ENCODE measurements at places on chromosomes 2 and 18. TPM values are rescaled to one million over a fixed set of nuclear protein-coding genes. Genes with fewer than 3 reads are reported as not detected.
A peak's percentile ranks its signal among the peaks of the same experiment; 100 is the strongest.

FAP gene
- not detected for total RNA-seq

GRCh38 chr2:159617646-159618045 lies 1.3 kb upstream of the BAZ2B start:
- H3K4me1 ChIP-seq: peaks cover 10% of the 10 kb centered on the region
- H3K27ac ChIP-seq: no peak overlapping the region
- H3K4me3 ChIP-seq: no peak overlapping the region
- no peak for DNase-seq

- H3K4me3 ChIP-seq: no peak overlapping the region
- no peaks in the 10 kb centered on the region for H3K27me3 ChIP-seq
- no peaks in the 10 kb centered on the region for H3K4me1 ChIP-seq
- DNase-seq: peak; percentile 43
These were observed 25.3 kb downstream of the LCLAT1 start for GRCh38 chr2:30472326-30472725.

VWC2L gene
- not detected for total RNA-seq

DNA sequence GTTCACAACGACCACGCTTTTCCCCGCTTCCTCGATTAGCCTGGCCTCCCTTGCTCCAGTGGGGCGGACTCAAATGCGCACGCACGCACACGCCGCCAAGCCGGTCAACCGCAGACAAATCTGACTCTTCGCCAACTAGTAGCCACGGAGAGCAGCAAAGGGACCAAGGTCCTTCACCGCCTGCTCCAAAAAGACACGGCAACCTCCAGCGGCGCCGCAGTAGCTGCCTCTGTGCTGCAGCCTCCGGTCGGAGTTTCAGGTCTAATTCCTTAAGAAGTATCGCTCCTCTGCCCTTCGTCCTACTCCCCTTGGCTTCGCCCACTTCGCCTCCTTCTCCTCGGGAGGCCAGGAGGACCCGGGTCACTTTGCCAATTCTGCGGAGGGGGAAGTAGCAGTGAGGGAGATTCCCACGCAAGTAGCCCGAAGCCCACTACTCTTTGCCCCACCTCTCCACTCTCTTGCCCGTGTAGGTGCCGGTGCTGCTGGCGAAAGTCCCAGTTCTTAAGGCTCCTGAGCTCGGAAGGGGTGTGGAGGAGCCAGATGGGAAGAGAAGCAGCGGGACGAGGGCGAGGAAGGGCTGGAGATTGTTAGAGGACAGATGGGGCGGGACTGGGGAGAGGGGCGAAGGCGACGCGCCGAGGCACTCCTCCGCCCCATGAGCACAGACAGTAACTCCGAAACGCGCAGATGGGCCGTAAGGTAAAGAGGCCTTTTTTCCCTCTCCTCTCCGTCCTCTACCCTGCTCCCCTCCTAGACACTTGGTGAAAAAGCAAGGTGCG lies 615 bp downstream of the AKAIN1 start:
- no peak for DNase-seq
- H3K27ac ChIP-seq: no peak overlapping the region
- H3K4me3 ChIP-seq: no peak overlapping the region
